ENCODE measurements at places on chromosomes 13 and 19. TPM values are rescaled to one million over a fixed set of nuclear protein-coding genes. Genes with fewer than 3 reads are reported as not detected.

Gene CABP5
- not detected for total RNA-seq

Gene MISP3
- not detected for total RNA-seq

Gene GPR12
- not detected for total RNA-seq

Gene CD70
- 1.0 TPM for total RNA-seq

Gene ARL11
- total RNA-seq: under 0.01 TPM

Gene ICAM5
- total RNA-seq: not detected

Gene ZNF799
- 5.7 TPM for total RNA-seq

Gene COMMD6
- total RNA-seq: 28.2 TPM

Gene HOMER3
- total RNA-seq: 54.8 TPM

Gene SYDE1
- total RNA-seq: 7.3 TPM

All from skeletal muscle tissue (tissue), 5 donors.